ENCODE measurements at places on chromosomes 5 and 9.

GRCh38 chr9:101778332-101778731 lies 39.9 kb upstream of the GRIN3A start:
- DNase-seq, result no peak

- no peak for DNase-seq
Measured at GRCh38 chr9:82404196-82404870, 415.8 kb downstream of the SPATA31D1 start.

GRCh38 chr9:112868461-112868860 lies 22.2 kb downstream of the SLC46A2 start:
- DNase-seq, result no peak

- DNase-seq, result peak; percentile 70
Measured at GRCh38 chr9:136532799-136533774, 12.8 kb downstream of the NOTCH1 start.

DNA sequence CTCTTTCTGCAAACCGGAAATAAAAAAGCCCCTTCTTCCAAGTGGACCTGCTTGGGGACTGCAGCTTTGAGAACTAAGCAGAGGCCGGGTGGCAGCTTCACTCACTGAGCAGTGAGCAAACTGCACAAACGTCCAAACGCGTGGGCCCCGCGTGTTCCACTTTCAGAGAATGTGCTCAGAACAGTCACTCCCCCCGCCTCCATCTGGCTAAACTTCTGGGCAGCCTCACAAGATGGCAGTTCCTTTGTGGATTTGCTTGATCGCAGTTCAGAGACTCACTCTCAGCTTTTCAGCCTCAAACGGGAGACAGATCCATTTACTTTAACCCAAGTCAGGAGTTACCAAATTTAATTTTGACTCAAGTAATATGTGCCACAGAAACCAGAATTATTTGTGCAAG lies 216.6 kb downstream of the TLE1 start:
- no peak for DNase-seq

GRCh38 chr9:6900440-6900883 lies 142.7 kb downstream of the KDM4C start:
- DNase-seq, result no peak

- DNase-seq, result no peak
Measured at GRCh38 chr5:38257308-38258041, 884 bp upstream of the EGFLAM start.

DNA sequence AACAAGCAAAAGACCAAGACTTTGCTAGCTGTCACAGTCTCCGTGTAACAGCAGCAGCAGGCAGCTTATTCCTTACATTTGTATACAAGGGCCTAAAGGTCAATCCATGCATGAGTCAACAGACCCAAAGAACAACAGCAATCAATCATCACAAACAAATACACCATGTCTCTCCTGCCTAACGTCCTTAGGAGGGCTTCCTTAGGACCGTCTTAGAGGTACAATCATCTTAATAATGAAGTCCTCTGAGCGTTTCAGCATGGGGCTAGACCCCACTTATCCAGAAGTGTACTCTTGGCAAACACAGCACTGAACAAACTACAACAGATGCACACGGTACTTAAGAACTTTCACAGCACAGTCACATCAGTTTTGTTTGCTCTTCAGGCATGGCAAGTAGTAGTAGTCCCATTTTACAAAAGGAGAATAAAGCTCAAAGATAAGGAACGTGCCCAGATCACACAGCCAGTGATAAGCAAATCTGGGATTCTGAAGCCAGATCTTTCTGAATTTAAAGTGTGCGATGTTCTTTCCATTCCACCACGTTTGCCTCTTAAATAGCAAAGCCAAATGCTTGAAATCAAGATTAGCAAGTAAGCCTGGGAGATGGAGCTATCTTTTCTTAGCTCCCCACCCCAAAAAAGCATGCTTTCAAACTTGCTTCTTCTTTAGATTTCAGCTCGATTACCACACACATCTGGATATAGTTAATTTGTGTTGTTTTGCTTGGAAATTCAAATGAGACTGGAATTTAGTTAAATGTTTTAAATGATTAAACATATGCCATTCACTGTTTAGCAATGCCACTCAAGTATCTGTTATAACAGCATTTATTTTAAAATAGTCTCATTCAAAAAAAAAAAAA lies 24.2 kb downstream of the PSMB7 start:
- no peak for DNase-seq

- DNase-seq, result no peak
Measured at GRCh38 chr5:164345853-164346252, 840.4 kb downstream of the MAT2B start.

DNA sequence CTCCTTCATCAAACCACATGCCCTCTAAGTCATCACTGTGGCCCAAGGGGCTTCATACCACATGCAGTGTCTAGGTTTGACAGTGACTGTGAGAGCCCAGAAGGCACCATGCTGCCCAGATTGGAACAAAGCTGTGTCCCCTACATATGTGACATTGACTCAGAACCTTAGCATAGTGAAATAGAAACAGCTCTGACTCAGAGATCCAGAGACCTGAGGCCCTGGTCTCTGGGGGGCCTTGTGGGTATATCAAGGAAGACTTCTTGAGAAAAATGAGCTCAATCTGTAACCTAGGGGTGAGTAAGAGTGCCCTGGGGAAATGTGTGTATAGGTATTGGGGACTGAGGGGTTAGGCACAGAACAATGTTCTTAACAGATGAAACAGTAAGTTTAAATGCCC lies 7.1 kb upstream of the ENTREP1 start:
- peak; percentile 15 for DNase-seq

DNA sequence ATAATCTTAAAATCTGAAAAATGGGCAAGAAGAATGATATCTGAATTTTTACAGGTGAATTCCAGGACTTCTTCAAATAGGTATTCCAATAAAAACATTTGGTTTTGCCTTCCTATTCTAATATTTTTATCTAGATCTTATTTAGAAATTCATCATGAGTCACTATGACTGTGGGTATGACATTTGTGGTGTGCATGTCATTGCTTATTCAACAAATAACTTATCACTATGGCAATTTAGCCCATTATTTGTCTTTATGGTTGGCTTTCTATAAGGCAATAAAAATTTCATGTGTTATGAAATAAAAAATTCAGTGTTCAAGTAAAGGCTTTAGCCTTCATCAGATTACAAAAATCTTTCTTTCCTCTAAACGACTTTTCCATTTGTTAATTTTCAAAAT lies 1139.6 kb upstream of the NUDT12 start:
- DNase-seq, result no peak

DNA sequence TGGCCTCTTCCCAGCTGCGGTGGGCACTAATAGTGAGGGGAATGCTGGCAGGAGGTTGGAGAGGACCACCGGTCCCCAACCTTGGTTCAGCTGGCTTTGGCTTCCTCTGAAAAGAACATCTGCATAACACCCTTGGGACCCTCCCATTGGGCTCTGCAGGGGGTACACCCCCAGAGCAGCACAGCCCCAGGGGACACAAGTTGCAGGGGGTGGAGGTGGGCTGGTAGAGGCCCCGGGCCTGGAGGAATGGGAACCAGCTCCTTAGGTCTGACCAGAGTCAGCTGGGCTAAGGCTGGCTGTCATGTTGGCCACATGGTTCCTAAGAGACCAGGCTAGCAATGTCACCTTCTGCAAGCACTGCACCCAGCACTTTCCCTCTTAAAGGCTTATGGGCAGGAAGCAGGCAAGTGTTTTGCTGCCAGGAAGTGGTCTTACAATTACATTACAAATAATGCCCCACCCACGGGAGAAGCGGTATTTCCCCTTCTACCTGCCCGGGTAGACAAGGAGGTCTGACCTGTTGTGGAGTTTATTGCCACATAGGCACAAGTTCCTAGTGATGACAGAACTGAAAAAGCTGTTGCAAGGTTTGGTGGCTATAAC lies 18.1 kb downstream of the GCNT4 start:
- DNase-seq, result no peak

GRCh38 chr9:83472221-83472665 lies 66.0 kb downstream of the FRMD3 start:
- DNase-seq, result no peak

- DNase-seq, result no peak
Measured at GRCh38 chr9:129323999-129324553, 146.0 kb upstream of the IER5L start.

GRCh38 chr9:92406477-92406876 lies 2.1 kb upstream of the OGN start:
- DNase-seq, result no peak

- DNase-seq, result no peak
Measured at GRCh38 chr5:140862441-140863295, 6.1 kb upstream of the PCDHA11 start.

GRCh38 chr9:14298601-14299022 lies 15.3 kb downstream of the NFIB start:
- no peak for DNase-seq

DNA sequence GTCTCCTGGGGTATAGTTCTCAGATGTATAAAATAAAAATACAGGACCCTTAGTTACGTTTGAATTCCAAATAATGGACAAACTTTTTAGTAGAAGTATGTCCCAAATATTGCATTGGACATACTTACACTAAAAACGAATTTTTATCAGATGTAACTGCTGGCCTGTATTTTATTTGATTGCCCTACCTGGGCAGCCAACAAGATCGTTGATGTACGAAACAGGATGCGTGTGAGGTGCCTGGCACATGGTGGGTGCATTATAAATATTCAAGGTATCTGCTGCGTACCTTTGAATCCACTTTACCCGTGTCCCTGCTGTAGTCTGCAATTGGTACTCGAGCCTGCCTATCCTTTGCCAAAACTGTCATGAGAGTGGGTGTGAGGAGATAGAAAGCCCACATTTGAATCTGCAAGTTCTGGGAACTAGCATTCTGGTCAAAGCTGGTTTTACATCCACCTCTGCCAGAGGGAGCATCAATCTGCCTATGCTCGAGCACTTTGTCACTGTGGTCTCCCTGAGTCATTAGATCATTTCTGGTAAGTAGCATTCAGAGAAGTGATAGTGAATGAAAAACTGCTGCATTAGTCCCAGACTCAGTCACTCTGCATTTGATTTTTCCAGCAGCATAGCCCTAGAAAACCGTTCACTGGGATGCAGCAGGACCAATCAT lies 133.7 kb upstream of the IQGAP2 start:
- DNase-seq, result peak; percentile 52

DNA sequence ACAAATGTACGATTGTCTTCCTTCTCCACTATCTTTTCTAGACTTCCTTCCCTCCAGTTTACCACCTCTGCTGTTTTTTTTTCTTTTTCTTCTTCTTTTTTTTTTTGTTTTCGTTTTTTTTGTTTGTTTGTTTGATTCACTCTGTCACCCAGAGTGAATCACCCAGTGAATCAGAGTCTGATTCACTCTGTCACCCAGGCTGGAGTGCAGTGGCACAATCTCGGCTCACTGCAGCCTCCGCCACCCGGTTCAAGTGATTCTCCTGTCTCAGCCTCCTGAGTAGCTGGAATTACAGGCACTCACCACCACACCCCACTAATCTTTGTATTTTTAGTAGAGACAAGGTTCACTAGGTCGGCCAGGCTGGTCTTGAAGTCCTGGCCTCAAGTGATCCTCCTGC lies 375.7 kb downstream of the NTRK2 start:
- DNase-seq, result no peak
